ENCODE measurements at places on chromosomes 1 and 21.

DNA sequence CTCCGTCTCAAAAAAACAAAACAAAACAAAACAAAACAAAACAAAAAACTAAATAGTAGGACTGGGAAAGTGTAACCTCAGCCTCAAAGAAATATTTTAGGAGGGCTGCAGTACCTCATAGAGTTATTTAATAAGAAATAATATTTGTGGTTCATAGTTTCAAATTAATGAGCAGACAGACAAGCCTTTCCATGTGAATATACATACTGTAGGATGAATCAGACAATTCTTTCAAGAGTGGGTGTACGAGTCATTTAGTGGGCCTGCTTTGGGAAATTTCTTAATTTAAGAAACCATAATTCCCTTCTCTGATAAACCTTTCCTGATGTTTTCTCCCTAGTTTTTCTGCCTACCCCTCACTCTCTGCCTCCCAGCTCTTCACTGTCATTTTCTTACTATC lies 52.5 kb downstream of the CDC14A start:
- no peak for DNase-seq

GRCh38 chr1:65457868-65458267 lies 37.4 kb downstream of the LEPR start:
- no peak for DNase-seq

GRCh38 chr1:109161858-109162606 lies 48.1 kb downstream of the ELAPOR1 start:
- no peak for DNase-seq

- no peak for DNase-seq
These were observed 24.7 kb downstream of the SSBP3 start for GRCh38 chr1:54381524-54381923.

DNA sequence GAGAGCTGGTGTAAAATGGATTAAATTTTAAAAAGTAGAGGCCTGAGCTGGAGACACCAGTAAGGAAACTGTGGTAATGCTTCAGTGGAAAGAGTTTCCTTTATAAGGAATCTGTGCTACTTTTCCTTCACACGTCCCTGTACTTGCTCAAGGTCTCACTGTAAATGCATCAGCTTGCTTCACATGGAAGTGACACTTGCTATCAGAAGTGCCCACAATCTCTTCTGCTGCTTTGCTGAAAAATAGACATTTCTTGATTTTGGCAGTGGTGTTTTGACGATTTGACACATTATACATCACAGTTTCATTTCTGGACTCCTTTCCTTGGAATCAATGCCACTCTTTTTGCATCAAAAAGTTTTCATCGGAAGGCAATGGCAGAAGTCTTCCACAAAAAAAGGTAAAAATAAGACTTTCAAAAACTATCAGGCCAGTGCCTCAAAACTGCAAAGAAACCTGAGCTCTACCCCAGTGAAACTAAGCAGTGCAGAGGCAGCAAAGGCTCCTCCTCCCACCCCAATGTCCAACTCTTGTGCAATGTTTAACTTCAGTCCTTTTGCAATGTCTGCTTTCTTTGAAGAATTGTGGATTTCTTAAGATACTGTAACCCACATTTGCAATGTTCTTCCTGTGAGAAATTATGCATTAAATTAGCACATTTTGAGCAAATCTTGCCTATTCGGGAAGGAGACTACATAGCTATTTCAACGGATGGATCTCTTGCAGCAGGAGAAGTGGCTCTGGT lies 18.4 kb upstream of the TSPAN2 start:
- DNase-seq, result no peak

GRCh38 chr1:218474128-218474527 lies 129.0 kb downstream of the TGFB2 start:
- DNase-seq, result no peak

GRCh38 chr21:14542638-14543037 lies 3.5 kb downstream of the SAMSN1 start:
- no peak for DNase-seq

GRCh38 chr21:23951251-23951650 lies 1656.0 kb downstream of the MRPL39 start:
- no peak for DNase-seq

DNA sequence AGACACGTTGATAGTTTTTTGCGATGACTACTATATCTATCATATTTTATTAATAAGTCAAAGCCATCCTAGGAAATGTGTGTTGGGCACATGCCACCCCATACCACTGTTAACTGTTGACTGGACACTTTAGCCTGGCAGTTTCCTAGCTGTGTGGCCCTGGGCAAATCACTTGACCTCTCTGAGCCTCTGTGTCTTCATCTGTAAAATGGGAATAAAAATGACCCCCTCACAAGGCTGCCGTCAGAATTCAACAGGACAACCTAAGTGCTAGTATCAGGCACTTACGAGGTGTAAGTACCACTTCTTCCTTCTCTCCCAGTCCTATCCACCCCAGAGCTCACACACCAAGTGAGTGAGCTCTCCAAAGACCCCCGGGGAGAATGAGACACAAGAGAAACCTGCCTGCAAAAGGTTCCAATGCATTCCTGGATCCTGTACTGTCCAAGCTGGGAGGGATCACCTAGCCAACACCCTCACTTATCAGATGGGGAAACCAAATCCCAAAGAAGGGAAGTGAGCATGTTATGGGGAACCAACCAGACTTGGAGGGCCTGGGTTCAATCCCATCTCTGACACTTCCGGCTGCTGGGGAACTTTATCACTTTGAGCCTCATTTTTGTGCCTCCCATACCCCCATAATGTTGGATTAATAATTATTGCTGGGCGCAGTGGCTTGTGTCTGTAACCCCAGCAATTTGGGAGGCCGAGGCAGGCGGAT lies 24.9 kb downstream of the HSPG2 start:
- no peak for DNase-seq

DNA sequence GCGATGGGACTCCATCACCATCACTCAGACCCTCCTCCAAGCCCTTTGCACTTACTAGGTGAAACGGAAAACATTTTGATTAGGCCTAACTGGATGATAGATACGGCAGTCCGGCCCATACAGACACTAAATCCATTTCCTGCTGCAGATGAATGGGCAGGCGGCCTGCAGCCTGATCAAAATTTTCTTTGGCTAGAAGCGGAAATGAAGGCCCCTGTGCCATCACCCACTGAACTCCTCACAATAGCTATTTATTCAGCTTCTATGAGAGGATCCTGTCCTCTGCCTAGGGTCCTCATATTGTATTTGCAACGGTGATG lies 200.5 kb downstream of the OMA1 start:
- DNase-seq, result no peak

DNA sequence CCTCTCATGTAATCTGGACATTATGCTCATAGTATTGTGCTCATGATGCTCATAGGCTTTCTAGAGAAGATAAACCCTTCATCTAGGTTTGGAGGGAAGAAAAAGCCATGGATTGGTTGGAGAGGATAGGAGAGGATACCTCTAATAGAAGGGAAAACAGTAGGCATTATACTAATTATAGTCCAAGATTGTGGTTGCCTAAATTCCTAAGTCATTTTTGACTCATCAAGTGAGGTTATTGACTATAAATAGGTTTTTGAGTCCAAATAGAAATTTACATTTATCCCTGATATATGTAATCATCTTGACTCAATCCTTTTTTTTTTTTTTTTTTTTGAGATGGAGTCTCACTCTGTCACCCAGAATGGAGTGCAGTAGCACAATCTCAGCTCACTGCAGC lies 5.0 kb downstream of the SYT11 start:
- no peak for DNase-seq

DNA sequence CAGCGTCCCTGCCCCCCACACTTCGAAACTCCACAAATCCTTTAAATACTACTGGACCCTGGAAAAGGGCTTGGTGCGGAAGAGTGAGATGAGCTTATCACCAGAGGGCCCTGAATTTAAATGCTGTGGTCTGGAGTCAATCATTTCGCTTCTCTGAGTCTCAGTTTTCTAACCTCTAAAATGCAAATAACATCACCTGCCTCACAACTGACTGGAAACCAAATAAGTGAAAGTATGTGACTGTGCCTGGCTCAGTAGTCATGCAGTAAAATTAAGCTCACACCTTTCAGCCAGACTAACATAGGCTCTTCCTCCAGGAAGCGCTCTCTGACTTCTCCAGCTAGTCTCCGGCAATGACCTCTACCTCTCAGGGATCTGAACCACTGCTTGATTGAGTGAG lies 4.2 kb downstream of the GJA4 start:
- no peak for DNase-seq

DNA sequence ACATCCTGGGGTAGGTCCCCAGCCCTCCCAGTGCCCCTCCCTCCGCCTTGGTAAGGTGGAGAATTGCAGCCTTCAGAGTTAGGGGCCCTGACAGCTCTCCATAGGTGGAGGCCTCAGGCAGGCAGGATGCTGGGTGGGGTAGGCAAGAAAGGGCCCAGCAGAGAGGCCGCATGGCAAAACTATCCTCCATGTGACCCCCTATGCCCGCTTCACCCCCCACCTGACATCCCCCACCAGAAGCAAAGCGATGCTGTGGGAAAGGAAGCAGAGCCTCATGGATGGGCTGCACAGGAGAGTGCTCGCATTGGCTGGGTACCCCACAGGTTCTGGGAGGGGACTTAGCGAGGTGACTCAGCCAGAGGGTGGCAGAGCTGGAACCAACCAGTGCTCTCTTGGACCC lies 1.6 kb downstream of the S100A9 start:
- no peak for DNase-seq

- no peak for DNase-seq
These were observed 8.2 kb downstream of the IFFO2 start for GRCh38 chr1:18948048-18948912.

DNA sequence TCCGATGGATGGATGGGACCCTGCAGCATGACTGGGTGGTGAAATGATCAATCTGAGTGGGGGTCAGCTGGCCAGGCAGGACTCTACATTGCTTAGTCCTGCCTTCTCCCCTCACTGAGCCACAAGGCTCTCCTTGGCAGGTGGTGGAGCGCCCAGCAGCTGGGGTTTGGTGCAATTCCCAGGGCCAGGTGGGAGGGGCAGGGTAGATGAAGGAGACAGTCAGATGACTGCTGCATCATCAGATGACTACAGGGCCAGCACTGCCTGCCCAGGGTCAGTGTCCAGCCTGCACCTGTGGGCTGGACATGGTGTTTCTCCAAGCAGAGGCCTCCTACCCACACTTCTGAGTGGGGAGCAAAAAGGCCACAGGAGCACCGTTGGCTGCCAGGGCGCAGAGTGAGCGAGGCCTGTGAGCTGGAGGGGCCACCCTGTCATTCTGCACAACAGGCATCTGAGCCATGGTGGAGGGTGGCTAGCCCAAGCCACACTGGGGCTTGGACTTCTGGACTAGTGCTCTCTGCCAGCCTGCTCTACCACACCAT lies 103.9 kb upstream of the EDN2 start:
- DNase-seq, result no peak

- DNase-seq, result no peak
These were observed 84.8 kb downstream of the KCNJ15 start for GRCh38 chr21:38341546-38342012.

DNA sequence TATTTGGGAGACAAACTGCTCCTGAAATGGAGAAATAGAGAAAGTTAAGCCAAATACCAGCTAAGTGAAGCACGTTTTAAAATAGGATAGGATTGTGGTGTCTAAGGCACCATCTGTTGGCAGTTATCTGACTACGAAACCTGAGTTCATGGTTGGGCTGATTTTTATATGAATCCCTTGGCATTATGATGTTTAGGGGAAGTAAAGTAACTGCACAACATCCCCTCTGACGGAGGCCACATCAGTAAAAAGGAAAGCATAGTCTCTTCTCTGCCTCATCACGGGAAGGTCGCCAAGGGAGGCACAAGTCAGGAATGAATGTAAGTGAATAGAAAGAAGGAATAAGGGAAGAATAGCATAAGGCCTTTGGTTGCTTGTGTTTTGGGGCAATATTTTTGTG lies 128.0 kb downstream of the PRRX1 start:
- DNase-seq, result no peak

DNA sequence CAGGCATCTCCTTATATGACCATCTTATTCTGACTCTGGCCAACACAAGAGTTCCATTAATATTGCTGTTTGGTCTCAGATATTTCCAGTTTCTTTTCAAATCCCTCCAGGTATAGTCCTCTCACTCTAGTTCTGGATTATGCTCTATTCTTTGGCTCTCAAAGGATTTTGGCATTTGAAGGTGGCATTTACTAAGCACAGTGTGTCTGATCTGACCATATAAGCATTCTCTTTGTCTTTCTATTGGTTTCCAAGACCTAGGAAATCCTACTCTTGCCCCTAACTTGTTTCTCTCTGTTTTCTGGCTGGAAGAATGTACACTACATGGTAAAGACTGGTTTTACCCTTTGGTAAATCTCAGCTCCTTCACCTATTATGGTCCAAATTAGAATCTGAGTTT lies 12.7 kb upstream of the ACADM start:
- DNase-seq, result no peak

DNA sequence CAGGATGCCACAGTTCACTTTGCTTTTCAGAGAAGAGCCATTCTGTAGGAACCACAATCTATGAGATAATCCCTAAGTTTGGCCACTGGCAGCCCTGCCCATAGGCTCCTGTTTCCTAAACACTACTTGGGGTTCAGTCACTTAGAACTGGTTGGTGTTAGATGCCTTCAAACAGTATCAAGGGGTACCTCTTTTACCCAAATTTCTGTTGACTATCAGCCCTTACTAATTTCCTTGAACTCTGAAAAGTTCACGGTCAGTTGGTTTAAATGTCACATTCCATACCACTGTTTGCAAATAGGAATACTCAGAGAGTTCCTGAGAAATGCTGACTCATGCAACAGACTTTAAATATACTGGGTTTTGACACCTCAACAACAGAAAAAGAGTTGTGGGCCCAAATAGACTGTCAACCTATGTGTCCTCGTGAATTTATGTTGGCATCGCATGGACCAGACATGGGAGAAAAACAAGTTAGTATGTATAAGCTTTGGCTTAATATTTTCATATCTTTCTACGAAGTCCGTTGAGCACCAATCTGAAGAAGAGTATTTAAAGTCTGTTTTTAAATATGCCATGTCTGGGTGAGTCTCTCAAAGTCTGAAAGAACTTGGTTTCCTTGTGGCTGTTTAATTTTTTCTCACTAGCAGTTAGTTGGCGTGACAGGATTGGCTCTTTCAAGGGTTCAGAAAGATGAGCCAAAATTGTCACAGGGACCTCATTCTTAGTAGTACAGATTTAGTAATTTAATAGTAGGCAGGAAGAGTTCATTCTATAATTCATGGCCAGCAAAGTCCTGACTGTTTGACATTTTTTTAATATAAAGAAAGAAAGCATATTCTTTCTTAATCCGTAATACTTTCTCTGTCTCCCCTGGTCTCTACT lies 56.5 kb upstream of the ZNF326 start:
- DNase-seq, result no peak

DNA sequence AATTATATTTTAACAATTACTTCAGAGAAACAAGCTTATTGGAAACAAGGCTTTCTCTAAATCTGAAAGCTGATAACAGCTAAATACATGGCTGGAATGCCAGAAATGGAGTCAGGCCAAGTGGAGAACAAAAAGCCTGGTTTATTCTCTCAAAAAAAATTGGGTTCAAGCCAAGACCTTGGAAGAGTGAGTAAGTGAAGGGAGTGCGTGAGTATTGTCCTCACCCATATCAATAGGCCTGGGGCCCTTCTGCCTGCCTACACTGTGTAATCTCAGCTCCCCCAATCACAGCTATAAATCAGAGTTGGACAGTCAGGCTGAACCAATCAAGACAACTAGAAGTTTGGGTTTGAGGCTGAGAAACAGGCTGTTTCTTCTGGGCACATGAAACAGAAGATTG lies 7.4 kb downstream of the KYAT3 start:
- DNase-seq, result no peak

- DNase-seq, result no peak
These were observed 11.7 kb upstream of the OR14I1 start for GRCh38 chr1:248714248-248714647.
